ENCODE measurements at places on chromosomes 6 and 20.

DNA sequence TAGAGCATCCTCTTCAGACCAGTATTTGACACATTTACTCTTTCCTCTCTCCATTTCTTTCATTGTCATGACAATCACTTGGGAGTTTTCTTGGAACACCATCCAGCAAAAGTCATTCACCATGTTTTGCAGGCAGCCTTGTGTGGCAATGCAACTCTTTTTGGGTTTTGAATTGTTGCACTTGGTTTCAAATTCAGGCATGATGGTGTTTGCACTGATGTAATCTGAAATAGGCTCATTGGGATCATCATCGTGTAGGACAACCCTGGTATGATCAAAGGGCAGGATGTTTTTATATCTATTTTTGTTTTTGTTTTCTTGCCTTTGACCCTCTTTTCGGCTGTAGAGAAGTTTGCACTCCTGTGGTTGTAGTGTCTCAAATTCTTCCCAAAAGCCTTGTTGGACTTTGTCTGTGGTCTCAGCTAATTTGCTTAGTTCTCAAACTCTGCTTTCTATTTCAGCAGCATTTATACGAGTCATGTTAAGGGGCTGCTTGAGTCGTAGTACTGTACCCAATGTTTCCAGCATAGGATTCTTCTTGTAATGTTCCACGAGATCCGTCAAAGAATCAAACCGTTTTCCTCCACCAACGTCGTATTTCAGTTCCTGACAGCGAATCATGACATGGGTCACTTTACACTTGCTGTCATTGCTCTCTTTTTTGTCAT is 160.8 kb upstream of the TNFAIP3 start:
- no peak for DNase-seq

GRCh38 chr20:56634307-56634706 is 5.2 kb downstream of the TFAP2C start:
- no peak for DNase-seq

GRCh38 chr6:108966855-108967755 is 118.9 kb downstream of the ARMC2 start:
- DNase-seq, result peak; percentile 57

DNA sequence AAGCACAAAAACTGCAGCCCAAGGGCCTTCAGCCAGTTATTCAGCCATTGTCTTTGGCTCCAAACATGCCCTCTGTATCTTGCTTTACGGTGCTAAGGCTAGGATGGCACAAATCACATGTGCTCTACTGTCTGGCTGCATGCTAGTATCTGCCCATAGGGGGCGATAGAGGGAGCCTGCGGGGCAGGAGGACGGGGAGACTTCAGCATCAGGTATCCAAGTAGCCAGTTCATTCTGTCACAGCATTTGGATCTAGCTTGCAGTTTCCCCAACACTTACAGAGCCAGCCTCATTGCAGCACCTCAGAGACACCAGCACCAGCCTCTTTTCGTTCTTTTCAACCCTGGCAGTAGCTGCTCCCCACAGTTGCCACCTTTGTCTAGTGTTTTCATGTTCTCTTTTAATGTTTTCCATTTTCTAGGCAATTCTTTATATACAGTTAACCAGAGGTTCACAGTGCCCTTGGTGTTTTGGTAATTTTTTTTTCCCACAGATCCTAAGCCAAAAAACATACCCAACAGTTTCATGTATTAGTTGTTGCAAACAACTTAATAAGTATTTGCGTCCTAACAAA is 705.9 kb downstream of the PTPRT start:
- no peak for DNase-seq

GRCh38 chr6:102223942-102224341 is 830.4 kb downstream of the GRIK2 start:
- DNase-seq, result no peak

GRCh38 chr20:47574616-47575364 is 73.1 kb downstream of the NCOA3 start:
- DNase-seq, result no peak

GRCh38 chr20:7410150-7410549 is 530.1 kb downstream of the HAO1 start:
- DNase-seq, result no peak

DNA sequence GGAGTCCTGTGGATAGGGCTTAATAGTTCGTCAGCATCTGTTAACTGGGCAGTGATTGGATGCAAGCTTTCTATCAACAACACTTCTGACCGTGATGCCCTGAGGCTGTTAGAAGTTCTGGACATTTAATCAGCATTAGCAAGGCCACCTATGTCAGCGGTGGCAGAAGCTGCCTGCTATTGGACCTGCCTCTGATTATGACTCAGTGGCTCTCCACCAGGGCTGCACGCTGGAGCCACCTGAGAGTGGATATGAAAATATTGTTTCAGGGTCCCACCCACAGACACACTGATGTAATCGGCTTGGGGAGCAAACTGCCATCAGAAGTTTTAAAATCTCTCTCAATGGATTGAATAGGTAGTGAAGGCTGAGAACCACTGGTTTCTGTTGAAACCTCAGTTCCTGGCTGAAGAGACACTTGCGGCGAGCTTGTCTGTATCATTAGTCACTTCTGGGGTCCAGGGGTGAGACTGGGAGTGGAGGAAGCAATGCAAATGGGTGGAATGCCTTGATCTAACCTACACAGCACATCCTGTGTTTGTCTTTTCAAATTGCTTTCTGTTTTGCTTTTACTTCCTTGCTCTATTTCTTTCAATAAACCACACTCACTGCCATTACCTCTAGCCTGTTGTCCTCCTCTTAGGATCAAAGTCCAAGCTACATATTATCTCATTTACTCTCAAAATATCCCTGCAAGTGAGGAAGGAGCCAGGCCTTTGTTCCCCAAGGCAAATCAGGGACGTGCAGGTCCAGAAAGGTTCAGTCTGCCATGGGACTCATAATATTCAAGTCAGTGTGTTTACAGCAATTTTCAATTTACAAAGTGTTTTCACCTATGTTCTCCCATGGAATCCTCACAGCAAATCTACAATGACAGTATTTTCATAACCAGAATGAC is 4.2 kb downstream of the CLIC5 start:
- DNase-seq, result no peak

All from lower lobe of right lung (tissue), 2 donors.